ENCODE measurements at places on chromosomes 3 and 15. TPM values are rescaled to one million over a fixed set of nuclear protein-coding genes. Genes with fewer than 3 reads are reported as not detected.

- H3K27me3 ChIP-seq = peaks cover 5% of the 10 kb centered on the region
- H3K4me3 ChIP-seq = peak within 1 kb of the TSS; percentile 88
- peaks cover 21% of the 10 kb centered on the region for H3K4me1 ChIP-seq
- H3K27ac ChIP-seq = peak within 1 kb of the TSS; percentile 72
These were observed at the start of gene PPM1L for GRCh38 chr3:160755776-160756304. TSS of gene PPM1L (plus strand) at chr3:160756231.

DNA sequence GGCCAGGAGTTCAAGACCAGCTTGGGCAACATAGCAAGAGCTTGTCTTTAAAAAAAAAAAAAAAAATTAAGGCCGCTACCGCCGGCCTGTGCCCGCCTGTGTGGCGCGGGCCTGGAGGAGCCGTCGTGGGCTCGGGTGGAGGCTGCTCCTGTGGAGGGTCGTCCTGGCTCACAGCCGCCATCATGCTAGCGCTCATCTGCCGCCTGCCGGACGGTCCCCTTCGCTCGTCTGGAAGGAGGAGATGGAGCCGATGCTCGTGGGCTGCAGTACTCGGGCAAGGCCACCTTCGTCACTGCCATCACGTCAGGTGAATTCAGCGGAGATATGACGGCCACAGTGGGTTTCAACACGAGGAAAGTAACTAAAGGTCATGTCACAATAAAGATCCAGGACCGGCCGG, 37.4 kb downstream of the TFRC start:
- H3K27me3 ChIP-seq = no peaks in the 10 kb centered on the region
- H3K27ac ChIP-seq = no peak overlapping the region
- no peak overlapping the region for H3K4me3 ChIP-seq
- no peaks in the 10 kb centered on the region for H3K4me1 ChIP-seq
- H3K36me3 ChIP-seq = no peaks in the 10 kb centered on the region

GRCh38 chr3:14791343-14791945, 27.3 kb upstream of the FGD5 start:
- H3K36me3 ChIP-seq = no peaks in the 10 kb centered on the region
- DNase-seq = peak; percentile 16
- H3K4me3 ChIP-seq = no peak overlapping the region
- H3K27ac ChIP-seq = no peak overlapping the region

Gene HDC
- 0.15 TPM for total RNA-seq

Gene SRP14
- total RNA-seq = 202 TPM

GRCh38 chr3:2148561-2149340, 50.1 kb downstream of the CNTN4 start:
- DNase-seq = no peak
- no peak overlapping the region for H3K4me3 ChIP-seq
- H3K4me1 ChIP-seq = no peaks in the 10 kb centered on the region
- H3K36me3 ChIP-seq = no peaks in the 10 kb centered on the region
- H3K27ac ChIP-seq = no peak overlapping the region
- H3K27me3 ChIP-seq = no peaks in the 10 kb centered on the region

Gene TM4SF1
- 0.27 TPM for total RNA-seq

Gene LEKR1
- total RNA-seq = 0.55 TPM

GRCh38 chr3:52982839-52983238, 63.0 kb downstream of the SFMBT1 start:
- DNase-seq = no peak
- no peaks in the 10 kb centered on the region for H3K36me3 ChIP-seq
- no peak overlapping the region for H3K4me3 ChIP-seq
- no peak overlapping the region for H3K27ac ChIP-seq
- peaks cover 29% of the 10 kb centered on the region for H3K4me1 ChIP-seq

DNA sequence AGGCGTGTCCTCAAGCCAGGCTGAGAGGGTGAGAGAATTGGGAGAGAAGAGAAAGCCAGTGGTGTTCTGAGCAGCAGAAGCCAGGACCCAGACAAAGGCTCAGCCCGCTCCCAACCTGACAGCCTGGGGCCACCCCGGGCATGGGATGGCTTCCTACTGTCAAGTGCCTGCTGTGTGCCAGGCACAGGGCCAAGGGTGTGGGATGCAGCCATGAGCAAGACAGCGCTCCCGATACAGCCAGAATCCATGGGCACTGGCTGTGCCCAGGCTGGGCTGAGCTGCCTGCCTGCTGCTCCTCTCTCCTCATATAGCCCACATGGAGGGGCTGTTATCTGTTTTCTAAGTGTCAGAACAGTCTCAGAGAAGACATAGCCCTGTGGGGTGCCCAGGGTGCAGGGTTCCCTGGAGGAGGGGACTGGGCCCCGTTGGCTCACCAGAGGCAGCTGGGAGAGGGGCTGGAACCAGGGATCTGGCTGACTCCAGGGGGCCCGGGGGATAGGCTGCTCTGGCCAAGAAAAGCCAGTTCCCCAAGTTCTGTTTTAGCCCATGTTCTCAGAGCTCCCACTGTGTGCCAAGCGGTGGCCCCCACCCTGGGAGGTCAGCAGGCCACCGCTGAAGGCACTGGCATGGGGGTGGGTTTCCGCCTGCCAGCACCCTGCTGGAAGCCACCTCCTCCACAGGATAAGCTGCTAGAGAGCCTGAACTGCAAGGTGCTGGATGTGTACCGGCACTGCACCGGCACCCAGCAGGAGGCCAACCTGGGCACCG, 39.0 kb downstream of the CFAP100 start:
- H3K27ac ChIP-seq = no peak overlapping the region
- H3K27me3 ChIP-seq = no peaks in the 10 kb centered on the region
- no peaks in the 10 kb centered on the region for H3K36me3 ChIP-seq

Gene NOX5
- not detected for total RNA-seq

- no peaks in the 10 kb centered on the region for H3K27me3 ChIP-seq
- H3K4me1 ChIP-seq = peaks cover 11% of the 10 kb centered on the region
- H3K27ac ChIP-seq = no peak overlapping the region
- peak overlapping the region; percentile 30 for H3K4me3 ChIP-seq
These were observed 6.6 kb upstream of the ADGRG7 start for GRCh38 chr3:100602506-100603444.

GRCh38 chr3:149274220-149274619, 52.6 kb upstream of the CP start:
- no peaks in the 10 kb centered on the region for H3K27me3 ChIP-seq
- peaks cover 15% of the 10 kb centered on the region for H3K4me1 ChIP-seq
- H3K27ac ChIP-seq = no peak overlapping the region
- DNase-seq = no peak
- H3K4me3 ChIP-seq = no peak overlapping the region

Gene DHFR2
- total RNA-seq = 6.9 TPM

DNA sequence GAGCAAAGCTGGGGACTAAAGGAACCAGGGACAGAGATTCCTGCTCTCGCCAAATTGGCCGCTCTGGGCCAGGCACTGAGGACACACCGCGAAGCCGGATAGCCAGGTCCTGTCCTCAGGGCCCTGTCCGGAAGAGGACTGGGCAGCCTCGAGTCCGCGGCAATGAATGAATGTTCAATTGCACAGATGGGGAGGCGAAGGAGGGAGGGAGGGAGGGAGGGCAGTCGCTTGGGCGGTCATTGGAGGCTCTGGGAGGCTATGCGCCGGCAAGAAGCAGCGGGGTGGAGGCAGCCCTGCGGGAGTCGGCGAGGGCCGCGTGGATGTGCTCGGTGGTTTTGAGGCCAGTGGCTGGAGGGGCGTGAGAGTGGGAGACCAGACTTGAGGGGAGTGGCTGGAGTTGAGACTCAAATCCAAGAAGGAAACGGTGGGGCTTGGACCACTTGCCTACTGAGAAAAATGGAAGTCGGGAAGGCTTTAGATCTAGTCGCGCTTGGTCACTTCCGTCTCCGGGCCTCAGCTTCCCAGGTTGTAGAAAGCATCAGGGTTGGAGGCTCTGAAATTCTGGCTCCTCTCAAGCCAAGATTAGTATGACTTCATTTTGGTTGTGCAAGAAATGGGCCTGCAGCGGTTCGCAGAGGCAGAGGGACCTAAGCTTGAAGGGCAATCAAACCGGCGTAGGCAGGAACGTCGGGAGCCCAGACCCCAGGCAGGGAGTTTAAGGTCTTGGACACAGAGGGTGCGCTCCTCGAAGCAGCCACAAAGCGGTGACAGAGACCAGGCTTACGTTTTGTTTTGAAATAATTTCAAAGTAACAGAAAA, 21.1 kb upstream of the PLXND1 start:
- H3K36me3 ChIP-seq = no peaks in the 10 kb centered on the region
- H3K4me3 ChIP-seq = peak overlapping the region; percentile 75
- no peaks in the 10 kb centered on the region for H3K27me3 ChIP-seq
- peak; percentile 78 for DNase-seq
- peaks cover 13% of the 10 kb centered on the region for H3K4me1 ChIP-seq

- peak overlapping the region; percentile 81 for H3K4me3 ChIP-seq
- H3K36me3 ChIP-seq = peaks cover 3% of the 10 kb centered on the region
- DNase-seq = peak; percentile 90
- H3K4me1 ChIP-seq = peaks cover 84% of the 10 kb centered on the region
These were observed 1.6 kb downstream of the RFTN1 start for GRCh38 chr3:16511681-16512434.

- no peak for DNase-seq
- H3K4me1 ChIP-seq = no peaks in the 10 kb centered on the region
- no peaks in the 10 kb centered on the region for H3K36me3 ChIP-seq
- no peak overlapping the region for H3K4me3 ChIP-seq
These were observed 29.8 kb downstream of the NGRN start for GRCh38 chr15:90295270-90295648.

- H3K4me1 ChIP-seq = no peaks in the 10 kb centered on the region
- no peak overlapping the region for H3K4me3 ChIP-seq
- H3K27ac ChIP-seq = no peak overlapping the region
- H3K27me3 ChIP-seq = no peaks in the 10 kb centered on the region
- no peak for DNase-seq
These were observed 73.2 kb downstream of the AAGAB start for GRCh38 chr15:67181221-67181639.

GRCh38 chr3:140553591-140553990, 124.3 kb upstream of the TRIM42 start:
- no peak overlapping the region for H3K4me3 ChIP-seq
- no peaks in the 10 kb centered on the region for H3K36me3 ChIP-seq
- no peaks in the 10 kb centered on the region for H3K4me1 ChIP-seq
- H3K27ac ChIP-seq = no peak overlapping the region
- no peaks in the 10 kb centered on the region for H3K27me3 ChIP-seq

DNA sequence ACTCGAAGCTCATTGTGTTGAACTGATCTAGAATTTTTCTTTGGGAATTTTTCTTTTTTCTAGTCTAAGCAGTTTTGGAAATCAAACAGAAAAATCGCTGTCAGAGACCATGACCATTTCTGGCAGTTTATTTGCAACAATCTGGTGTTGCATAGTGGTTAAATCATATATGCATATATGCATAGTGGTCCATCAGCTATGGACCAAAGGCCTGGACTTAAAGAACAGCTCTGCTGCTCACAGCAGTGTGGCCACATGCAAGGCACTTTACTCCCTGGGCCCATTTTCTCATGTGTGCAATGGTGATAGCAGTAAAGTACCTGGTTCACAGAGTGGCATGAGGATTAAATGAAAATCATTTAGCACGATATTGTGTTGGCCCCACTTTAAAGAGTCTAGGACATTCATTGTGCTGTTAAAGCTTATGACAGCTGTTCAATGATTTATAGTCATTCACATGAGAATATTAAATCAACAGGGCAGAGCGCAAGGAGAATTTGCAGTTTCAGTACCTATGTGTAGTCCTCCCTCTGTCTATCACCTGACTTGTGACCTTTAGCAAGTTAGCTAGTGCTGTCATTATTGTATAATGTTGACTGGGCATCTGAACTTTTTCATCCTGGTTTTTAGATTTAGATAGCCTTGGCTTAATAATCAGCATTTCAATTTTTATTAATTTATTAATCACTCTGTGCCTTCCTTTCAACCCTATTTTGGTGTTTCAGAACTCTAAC, 46.4 kb downstream of the BLM start:
- no peaks in the 10 kb centered on the region for H3K36me3 ChIP-seq
- H3K27me3 ChIP-seq = no peaks in the 10 kb centered on the region
- no peak overlapping the region for H3K4me3 ChIP-seq
- no peak for DNase-seq
- H3K4me1 ChIP-seq = no peaks in the 10 kb centered on the region

DNA sequence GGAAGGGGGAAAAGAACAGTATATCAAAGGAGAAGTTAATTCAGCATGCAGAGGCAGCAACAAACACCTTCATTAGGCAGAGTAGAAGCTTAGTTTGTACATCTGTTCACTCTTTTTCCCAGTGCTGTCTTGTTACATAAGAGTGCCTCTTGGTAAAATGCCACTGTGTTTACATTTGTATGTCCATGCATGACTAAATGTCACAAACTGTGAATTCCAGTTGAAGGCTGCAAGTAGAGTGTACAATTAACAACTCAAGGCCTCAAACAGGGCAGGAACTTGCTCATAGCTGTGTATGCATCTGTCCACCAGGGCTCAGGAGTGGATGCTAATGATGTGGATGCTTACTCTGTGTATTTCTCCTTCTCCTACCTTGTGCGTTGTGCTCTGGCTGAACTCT, 214.2 kb upstream of the TPM1 start:
- no peaks in the 10 kb centered on the region for H3K36me3 ChIP-seq
- H3K27ac ChIP-seq = no peak overlapping the region
- no peak for DNase-seq
- no peak overlapping the region for H3K4me3 ChIP-seq
- no peaks in the 10 kb centered on the region for H3K27me3 ChIP-seq

DNA sequence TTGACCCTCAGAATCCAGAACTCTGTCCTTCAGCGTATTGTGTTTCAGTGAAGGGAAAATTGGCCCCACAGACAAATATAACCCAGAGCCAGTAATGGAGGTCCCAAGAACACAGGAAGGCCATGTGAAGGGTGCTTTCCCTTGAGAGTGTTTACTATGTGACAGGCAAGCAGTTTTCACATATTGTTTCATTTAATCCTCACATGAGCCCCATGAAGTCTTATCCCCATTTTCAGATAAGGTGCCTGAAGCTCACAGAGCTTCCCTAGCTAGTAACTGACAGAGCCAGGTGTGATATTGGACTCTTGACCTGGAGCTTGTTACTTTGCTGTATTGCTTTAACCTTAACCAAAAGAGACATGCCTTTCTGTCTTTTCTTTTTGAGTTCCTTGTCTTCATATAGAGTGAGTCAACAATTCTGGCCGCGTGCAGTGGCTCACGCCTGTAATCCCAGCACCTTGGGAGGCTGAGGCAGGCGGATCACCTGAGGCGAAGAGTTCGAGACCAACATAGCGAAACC, 9.4 kb upstream of the DVL3 start:
- peaks cover 32% of the 10 kb centered on the region for H3K36me3 ChIP-seq
- no peak for DNase-seq
- no peaks in the 10 kb centered on the region for H3K27me3 ChIP-seq
- H3K27ac ChIP-seq = no peak overlapping the region

DNA sequence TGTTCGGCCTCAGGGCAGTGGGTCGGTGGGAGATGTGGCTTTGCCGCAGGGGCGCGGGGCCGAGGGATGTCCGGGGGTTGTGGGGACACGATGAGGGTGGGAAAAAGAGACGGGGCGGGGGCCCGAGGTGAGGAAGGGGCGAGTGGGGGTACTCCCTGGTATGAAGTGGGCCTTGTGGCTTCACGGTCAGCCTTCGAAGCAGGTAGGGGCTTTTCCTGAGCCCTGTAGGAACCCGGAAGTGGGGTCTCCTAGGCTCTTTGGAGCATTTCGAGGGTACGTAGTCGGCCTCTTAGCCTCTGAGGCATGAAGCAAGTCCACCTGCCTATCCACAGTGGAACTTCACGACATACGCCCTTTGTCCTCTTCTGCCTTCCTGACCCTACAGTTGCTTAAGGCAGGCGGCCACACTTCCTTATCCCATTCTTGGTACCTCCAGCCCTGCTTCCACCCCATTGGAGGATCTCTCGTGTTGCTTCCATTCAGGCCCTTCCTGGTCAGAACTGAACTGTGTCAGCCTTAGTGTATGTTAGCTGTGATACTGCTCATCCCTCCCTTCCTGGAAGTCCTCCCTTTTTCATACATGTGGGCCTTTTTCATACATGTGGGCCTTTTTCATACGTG, 389 bp downstream of the ARPC4 start:
- no peaks in the 10 kb centered on the region for H3K27me3 ChIP-seq
- peaks cover 29% of the 10 kb centered on the region for H3K36me3 ChIP-seq
- peak overlapping the region; percentile 88 for H3K4me3 ChIP-seq
- no peak for DNase-seq
